ENCODE measurements at places on chromosomes 7 and 10.

DNA sequence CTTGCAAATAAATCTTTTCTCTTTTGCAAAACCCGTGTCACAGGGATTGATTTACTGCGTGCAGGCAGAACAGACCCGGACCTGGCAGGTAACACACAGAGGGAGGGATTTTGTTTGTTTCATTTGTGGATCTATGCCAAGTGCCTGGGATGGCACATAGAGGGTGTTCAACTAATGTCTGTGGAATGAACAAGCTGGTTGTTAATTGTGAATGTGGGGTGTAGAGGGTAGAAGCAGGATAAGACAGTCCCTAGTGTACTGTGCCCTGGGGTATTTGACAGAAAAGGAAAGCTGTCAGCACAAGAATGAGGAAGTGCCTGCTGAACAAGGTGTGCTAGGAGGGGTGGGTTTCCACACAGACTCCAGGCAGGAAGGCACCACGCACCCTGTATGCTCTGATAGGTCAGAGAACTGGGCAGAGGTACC is 331.8 kb downstream of the CALN1 start:
- DNase-seq: peak; percentile 37

GRCh38 chr7:125568799-125569198 is 639.2 kb upstream of the POT1 start:
- DNase-seq: no peak

- DNase-seq: peak; percentile 92
Observed at GRCh38 chr7:2037808-2038522, 194.8 kb downstream of the MAD1L1 start.

DNA sequence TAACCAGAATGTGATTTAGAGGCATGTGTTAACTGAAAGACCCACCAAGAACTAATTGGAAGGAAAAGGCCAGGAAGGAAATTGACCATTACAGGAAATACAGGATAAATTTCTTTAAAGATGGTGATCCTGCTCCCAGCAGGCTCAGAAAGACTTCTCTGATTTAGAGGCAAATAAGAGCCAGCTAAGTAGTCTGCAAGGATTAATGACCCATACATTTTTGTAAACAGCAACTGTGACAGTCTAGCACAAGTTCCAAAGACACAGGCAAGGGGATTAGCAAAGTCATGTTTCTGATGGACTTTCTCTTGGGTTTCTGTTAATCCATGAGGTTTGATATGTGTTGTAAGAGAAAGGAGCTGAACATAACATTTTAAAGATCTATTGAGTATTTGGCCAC is 425.0 kb downstream of the HTR7 start:
- DNase-seq: no peak

GRCh38 chr10:70669015-70669414 is 3.3 kb upstream of the ADAMTS14 start:
- DNase-seq: no peak

GRCh38 chr7:56019501-56019900 is 31.7 kb downstream of the PSPH start:
- no peak for DNase-seq

GRCh38 chr7:152435384-152436110 is at the start of gene KMT2C:
Gene KMT2C, minus strand, starts transcription at chr7:152436003. Its CDS starts 217 bp downstream, at chr7:152435786.
- peak; percentile 66 for DNase-seq

DNA sequence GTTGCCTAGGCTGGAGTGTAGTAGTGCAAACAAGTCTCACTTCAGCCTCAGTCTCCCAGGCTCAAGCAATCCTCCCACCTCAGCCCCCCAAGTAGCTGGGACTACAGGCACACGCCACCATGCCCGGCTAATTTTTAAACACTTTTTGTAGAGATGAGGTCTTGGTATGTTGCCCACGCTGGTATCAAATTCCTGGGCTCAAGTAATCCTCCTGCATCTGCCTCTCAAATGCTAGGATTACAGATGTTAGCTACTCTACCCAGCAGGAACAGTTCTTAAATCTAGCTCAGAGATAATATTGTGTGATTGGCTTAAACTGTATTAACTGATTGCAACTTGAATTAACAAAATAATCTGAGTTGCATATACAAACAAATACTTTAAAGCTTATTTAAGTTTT is 82.9 kb downstream of the CDK14 start:
- DNase-seq: no peak

DNA sequence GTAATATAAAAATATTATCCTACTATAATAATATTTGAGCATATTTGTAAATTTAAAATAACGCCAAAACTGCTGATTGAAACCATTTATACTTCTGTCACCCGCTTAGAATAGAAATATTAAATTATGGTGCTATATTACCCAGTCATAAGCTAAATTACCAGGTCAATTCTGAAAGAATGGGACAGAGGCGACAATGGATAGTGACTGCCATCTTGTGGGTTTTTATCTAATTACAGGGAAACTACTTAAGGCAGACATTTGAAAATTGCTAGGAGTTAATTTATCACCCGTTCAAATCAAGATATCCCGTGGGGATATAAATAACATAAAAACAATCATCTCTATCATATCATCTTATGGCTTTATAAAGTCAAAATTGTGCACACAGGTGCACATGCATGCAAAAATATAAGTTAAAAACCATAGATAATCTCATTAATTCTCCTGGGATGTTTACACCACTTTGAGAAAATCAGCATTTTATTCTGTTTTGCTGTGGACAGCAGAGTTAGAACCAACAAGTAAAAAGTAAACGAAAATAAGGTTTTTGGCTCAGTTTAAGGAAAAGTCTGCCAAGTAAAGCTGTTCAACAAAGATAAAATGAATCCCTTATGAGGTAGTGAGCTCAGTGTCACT is 41.3 kb upstream of the HPSE2 start:
- DNase-seq: peak; percentile 64

- DNase-seq: peak; percentile 6
Observed at GRCh38 chr7:154789404-154789803, 213.5 kb downstream of the PAXIP1 start.

DNA sequence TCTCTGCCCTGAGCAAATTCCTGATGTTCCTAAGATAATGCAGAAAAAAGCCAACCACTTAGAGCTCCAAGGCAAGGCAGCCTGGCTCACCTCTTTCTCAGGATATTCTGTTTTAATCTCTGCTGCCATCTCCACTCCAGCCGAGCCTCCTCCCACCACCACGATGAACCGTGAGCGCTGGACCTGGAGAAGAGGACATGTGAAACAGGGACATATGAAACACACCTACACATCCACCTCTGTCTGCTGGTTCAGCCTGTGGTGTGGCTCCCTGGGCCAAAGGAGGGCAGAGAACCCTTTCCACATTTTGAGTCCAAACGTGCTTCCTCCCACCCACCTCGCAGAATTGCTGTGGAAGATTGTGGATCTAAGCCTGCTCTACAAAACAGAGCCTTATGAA is 12.2 kb downstream of the AIFM2 start:
- DNase-seq: no peak

DNA sequence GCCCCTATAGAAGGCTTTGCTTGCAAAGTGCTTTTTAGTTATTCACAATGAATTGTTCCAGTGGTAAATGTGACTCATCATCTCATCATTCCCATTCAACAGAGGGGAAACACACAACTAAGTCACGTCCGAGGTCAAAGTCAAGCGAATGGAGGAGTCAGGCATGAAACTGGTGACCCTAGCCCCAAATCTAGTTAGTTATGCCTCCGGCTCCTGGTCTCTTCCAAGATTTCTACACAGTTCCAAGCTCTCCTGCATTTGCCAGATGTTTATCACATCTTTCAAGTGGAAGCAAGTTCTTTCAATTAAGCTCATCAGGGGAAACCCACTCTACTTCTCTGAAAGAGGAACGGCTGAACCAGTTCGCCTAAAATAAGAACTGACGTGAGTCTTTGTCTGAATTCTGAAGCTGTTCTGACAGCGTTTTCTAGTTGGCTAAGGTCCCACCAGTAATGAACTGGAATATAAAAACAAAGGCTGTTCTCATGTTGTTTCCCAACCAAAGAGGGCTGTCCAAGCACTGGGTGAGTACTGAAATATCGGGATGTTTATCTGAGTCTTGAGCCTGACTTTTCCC is 140.9 kb upstream of the NRBF2 start:
- no peak for DNase-seq

DNA sequence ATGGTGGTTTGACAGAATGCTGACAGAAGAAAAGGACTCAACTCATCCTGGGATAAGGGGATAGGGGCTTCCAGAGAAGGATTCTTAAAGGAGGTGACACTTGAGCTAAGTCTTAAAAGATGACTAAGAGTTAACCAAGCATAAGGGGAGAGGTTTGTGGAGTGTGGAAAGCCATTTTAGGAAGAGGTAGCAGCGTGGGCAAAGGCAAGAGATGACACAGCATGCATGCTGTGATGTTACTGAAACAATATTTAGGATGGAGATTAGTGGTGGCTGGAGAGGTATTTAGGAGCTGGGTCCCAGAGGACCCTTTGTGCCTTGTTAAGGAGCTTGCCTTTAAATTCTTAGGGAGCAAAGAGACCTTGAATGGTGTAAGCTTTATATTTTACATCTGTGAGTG is 65.1 kb downstream of the SPAG6 start:
- DNase-seq: no peak

DNA sequence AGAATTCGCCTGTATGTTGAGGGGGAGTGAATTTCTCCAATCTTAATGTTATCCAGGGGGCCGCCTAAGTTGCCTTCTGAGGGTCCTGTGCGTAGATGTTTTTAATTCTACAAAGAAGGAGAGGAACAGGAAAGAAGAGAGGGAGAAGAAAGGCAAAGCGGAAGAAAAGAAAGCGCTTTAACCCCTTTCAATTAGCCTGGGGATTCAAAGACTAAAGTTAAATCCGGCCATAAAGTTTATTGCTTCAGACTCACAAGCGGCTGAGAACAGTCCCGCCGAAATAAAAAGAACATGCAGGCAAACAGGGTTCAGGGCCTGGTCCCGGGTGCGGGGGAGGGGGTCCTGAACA is 4.5 kb downstream of the HOXA5 start:
- no peak for DNase-seq

DNA sequence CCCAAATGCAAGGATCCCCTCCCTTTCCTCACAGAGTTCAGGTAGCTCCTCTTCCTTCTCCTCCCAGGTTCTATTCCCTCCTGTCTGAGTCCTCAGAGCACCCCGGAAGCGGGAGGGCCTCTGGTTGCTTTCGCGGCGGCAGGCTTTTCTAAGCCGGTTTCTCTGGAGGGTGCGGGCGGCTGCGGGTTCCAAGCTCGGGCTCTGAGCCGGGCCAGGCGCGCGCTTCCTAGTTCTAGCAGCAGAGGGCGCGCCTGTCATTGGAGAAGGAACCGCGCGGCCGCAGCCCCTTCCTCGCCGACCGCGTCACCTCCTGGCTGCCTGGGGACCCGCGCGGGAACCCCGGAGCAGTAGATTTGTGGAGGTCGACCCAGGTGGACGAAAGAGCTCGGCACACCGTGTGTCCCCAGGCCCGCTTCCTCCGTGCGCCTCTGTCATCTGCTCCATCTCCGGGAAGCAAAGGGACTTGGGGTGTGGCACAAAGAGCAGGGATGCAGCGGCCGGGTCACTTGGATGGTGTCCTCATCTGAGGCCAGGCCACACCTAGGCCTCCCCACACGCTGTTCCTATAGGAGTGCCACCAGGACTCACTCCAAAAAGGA is 389.0 kb upstream of the PODXL start:
- peak; percentile 68 for DNase-seq

- DNase-seq: no peak
Observed at GRCh38 chr7:8564281-8564680, 130.9 kb downstream of the NXPH1 start.

DNA sequence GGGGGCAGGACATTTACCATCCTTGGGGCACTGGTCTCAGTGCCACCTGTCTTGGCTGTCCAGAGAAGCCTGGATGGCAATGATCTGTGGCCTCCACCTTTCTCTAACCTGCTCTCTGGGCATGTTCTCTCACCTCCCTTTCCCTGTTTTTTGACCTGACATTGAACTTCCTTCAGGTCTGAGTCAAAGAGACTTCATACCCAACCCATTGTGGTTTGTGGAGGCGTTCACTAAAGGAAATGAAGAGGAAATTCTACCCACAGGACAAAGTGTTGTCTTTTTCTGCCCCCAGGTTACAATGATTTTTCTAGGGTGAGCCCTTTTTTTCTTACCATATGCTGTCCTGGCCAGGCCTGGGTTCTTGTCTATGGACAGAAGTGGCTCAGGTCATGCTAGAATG is 76.6 kb downstream of the CYP26A1 start:
- DNase-seq: peak; percentile 15

GRCh38 chr7:46741938-46742540 is 821.0 kb upstream of the IGFBP3 start:
- no peak for DNase-seq

DNA sequence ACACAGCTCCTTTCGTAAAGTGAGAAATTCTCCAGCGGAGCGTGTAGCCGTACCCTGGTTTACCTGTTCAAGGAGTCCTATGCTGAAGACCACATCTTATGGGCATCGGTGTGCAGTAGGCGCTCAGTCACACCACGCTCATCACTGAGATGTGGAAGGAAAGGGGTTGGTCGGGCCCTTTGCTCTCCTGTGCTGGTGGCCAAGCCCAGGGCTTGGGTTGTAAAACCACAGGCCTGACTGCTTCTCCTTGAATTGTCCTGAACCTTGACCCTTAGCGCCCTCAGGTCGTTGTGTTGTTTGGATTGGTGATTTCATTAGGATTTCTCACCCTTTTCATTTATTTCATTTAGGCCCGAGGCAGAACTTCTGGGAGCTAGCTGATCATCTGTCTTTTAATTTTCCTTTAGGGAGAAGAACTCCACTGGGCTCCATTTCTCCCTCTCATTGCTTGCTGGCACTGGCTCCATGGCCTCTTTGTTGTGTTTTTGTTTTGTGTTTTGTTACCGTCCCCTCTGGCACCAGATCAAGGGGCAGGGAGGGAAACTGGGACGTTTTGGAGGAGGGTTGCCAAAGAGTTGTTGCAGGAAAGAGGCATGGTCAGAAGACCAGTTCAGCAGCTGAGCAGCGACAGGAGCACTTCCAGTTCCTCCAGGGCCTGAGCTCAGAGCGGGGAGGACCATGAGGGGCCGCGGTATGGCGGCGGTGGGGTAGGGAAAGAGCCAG is 511.4 kb upstream of the GALNT17 start:
- no peak for DNase-seq

- no peak for DNase-seq
Observed at GRCh38 chr7:50584793-50585408, 19.7 kb upstream of the DDC start.

DNA sequence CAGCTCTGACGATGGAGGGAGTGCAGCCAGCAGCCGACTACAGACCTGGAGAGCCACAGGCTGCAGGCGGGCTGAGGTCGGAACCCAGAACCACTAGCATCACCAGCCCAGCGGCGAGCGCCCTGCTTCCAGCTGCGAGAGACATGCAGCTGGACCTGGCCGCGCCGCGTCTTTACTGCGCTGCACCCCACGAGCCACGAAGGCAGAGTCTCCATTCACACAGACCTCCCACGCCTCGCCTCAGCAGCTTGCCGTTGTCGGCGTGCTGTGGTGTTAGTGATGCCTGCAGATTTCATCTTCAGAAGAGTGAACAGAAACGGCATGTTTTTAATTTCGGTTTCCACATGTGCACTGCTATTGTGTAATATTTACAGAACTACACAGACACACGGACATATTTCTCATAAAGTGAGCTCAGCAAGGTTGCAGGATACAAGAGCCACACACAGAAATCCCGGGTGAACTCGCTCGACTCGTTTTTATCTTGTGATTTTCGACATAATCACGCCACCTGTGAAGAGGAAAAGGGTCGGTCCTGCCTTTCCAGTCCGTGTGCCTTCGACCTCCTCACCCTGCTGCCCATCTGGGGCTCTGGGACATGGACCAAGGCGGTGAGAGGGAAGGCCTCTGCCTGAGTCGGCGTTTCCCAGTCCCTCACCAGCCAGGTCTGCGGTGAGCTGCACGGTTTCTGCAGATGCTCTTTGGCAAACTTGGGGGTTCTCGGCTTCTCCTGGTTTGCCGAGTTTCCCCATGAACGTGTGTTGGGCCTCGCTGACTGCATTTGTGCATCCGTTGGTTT is 252.2 kb downstream of the ELFN1 start:
- DNase-seq: no peak

- DNase-seq: no peak
Observed at GRCh38 chr10:13039761-13040160, 38.2 kb upstream of the CCDC3 start.

All from hematopoietic multipotent progenitor cell treated with erythropoietin and hydrocortisone succinate and interleukin-3 and kit ligand, for 4 days (in vitro differentiated cells).